ENCODE measurements at places on chromosomes 6 and 20. TPM values are rescaled to one million over a fixed set of nuclear protein-coding genes. Genes with fewer than 3 reads are reported as not detected.

DNA sequence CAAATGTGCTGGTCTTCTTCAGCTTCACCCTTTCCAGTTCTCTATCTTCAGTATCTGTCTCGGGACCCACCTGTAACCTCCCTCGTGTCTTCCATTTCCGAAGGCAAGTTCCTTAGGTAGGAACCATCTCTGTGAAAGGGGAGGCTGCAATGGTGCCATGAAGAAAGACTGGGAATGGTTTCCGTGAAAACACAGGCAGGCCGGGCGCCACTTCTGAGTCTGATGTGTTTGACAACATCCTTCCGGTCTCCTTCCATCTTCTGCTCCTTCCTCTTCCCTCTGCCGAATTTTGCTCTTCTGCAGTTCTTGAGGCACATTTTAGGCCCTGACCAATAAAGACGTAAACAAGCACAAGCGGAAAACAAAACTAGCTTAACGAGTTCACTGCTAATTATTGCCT lies 328.0 kb downstream of the THBS2 start:
- no peaks in the 10 kb centered on the region for H3K36me3 ChIP-seq
- no peak overlapping the region for H3K27ac ChIP-seq
- H3K27me3 ChIP-seq = no peaks in the 10 kb centered on the region
- H3K4me1 ChIP-seq = no peaks in the 10 kb centered on the region
- no peak overlapping the region for H3K4me3 ChIP-seq

CDSN gene
- not detected for total RNA-seq

- no peaks in the 10 kb centered on the region for H3K36me3 ChIP-seq
- no peaks in the 10 kb centered on the region for H3K4me1 ChIP-seq
- no peak overlapping the region for H3K4me3 ChIP-seq
- DNase-seq = no peak
- H3K27ac ChIP-seq = no peak overlapping the region
Observed at GRCh38 chr6:17115251-17116116, 13.6 kb downstream of the STMND1 start.

PFDN4 gene
- total RNA-seq = 16.5 TPM

Data from activated naive CD8-positive, alpha-beta T cell treated with anti-CD3 and anti-CD28 coated beads, Interleukin-2, amount 10 ng/mL, durations not matched to agents 7 days and 5 days (primary cell).